ENCODE measurements at places on chromosomes 3 and 15.

DNA sequence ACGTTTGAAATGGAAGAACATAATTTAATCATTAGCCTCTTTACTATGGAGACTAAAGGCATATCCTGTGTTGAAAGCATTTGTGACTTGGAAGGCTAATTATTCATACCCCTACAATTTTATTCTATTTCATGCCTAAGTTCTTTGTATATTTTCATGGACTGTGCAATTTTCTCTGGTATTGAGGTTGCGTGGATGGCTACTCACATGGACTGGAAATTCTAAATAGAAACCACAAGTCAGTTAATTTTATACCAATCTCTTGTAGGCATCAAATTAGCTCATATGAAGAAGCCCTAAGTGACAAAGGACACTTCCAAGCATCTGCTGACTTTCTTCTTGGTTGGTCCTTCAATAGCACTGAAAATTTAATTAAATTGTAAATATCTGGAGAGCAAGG lies 1353.5 kb downstream of the ROBO1 start:
- DNase-seq, result no peak

DNA sequence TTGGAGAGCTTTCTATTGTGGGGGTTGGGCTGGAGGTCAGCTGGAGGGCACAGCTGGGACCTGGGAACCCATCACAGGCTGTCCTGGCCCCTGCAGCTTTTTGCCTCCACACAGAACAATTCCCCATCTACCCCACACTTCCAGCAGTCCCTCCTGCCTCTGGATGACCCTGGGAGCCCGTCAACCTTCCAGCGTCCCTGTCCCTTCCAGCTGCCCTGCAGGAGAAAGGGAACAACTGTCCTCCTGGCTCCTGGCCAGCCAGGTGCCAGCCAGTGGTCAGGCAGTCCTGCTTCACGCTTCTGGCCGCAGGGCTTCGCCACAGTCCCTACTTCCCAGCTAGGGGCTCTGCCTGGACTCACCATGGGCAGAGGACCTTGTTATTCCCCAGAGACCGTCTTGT lies 27.2 kb downstream of the LINGO1 start:
- no peak for DNase-seq

DNA sequence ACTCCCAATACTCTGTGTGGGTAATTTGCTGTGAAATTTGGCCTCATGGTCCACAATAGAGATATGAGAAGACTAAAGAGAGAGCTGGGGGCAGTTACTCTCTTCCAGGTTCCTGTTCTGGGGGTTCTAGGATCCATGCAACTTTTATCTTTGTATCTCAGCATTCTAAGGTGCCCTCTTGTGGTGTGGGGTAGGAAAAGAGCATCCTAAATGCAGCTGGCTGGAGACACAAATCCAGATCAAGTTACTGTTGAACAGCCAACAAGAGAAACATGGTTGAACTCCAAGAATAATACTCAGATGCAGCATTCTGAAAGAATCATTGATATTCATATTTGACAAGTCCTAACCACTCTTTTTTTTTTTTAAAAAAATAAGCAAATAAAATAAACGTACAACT lies 238.2 kb downstream of the GREM1 start:
- no peak for DNase-seq

DNA sequence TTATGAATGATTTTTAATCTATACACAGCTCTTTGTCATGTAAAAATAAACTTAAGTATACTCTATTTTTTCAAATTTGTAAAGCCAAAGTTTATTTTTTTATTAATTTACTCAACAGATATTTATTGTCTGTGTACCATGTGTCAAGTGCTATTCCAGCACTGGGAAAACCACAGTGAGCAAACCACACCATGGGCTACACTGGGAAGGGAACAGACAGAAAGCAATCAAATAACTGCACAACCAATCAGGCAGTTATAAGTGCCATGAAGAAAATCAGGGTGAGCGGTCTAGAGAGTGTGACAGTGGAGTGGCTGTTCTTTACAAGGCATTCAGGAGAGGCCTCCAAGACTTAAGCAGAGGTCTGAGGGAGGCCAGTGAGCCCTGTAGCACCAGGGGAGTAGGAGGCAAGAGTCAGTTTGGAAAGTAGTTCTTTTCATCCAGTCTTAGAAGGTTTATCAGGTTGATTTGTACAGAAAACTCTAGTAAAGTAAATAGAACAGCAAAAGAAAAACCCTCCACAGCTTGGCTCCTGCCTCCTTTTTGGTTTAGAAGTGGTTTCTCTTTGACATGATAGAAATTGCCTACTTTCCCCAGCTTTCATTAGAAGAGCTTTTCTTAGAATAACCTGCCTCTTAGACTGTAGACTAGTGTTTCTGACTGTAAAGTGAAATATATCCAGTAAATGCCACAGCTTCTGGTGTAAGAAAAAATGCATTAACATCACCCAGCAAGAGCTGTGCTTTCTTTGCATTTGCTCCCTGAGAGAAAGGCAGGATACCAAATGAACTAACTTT lies 13.7 kb downstream of the EIF2AK4 start:
- no peak for DNase-seq

- DNase-seq, result no peak
These were observed 46.1 kb downstream of the PIK3R4 start for GRCh38 chr3:130700541-130700940.

- DNase-seq, result no peak
These were observed 133.4 kb upstream of the BHLHE40 start for GRCh38 chr3:4845882-4846281.

DNA sequence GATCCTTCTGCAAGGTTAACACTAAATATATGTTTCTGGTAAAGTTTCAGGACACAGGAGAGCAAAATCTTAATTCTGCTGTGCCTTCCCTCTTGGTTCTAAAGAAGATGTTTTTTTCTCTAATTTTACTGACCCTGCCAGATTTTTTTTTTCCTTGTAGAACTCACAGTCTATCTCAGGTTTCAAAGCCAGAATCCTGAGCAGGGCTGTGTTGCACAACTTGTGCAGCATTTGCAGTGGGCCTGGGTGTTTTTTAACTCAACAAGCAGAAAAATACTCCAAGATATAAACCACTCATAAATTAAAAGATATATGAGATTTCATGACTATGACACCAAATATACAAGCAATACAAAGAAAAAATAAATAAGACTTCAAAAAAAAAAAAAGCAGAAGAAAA lies 40.2 kb upstream of the ARF4 start:
- no peak for DNase-seq

DNA sequence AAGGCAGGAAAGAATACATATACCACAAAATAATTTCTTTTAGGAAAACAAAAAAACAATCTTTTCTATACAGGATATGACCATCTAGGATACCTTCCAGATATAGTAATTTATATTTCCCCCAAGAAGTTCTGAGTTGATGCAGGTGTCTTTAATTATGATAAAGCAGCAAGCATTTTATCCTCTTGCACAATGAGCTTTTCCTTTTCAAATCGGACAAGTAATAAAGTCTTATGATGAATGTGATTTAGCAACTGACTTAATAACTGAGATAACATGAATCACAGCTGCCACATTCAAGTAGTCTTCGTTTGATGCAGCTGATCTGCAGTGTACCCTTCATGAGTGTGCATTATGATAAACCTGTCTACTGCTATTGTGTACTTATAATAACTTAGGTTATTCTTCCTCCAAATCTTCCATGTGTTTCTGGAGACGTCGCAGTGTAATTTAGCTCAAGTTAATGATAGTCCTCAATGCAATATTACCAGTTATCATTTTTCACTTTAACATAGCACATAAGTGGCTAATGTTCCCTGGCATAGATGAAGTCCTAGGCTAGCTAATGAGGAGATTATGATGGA lies 260.3 kb upstream of the MRPL3 start:
- no peak for DNase-seq

DNA sequence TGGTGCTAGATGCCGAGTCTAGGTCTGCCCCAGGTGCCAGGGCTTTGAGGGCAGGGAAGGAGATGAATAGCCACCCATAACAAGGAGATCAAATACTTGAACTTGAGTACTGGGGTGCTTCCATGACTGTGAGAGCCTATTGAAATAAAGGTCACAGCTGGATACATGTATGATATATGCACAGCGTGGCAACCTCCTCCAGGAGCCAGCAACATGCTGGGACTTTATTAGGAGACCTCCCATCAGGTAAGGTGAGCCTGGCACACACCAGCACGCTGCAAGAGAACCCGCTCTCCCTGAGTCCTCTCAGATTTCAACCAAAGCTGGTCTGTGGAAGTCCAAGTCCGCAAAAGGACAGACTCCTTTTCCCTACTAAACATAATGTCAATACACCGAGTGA lies 10.5 kb upstream of the HES1 start:
- DNase-seq, result no peak

- DNase-seq, result no peak
These were observed 157.4 kb downstream of the SHOX2 start for GRCh38 chr3:157948605-157949383.

GRCh38 chr15:73763931-73764330 lies 10.8 kb upstream of the INSYN1 start:
- DNase-seq, result no peak

DNA sequence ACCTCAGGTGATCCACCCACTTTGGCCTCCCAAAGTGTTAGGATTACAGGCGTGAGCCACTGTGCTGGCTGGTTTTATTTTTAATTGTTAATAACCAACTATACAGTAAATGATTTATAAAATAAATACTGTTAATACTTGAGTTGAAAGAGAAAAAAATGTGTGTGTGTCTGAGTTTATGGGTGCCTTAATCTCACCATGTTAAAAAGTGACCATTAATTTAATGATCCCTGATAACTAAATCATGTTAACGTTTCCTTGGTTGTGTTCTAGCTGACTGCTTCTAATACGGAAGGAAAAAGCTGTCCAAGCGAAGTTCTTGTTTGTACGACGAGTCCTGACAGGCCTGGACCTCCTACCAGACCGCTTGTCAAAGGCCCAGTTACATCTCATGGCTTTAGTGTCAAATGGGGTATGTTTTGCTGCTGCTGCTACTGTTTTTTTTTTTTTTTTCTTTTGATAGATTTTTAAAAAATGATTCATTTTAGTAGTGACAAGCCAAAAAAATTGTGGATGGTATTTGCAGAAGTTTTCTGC lies 113.5 kb downstream of the GHSR start:
- DNase-seq, result no peak

GRCh38 chr3:39126532-39127071 lies 19.1 kb downstream of the TTC21A start:
- peak; percentile 10 for DNase-seq

GRCh38 chr3:10330319-10330718 lies 9.4 kb upstream of the SEC13 start:
- DNase-seq, result no peak

GRCh38 chr3:171388527-171388926 lies 71.7 kb downstream of the TNIK start:
- no peak for DNase-seq

GRCh38 chr3:161051856-161052255 lies 53.3 kb downstream of the B3GALNT1 start:
- no peak for DNase-seq

DNA sequence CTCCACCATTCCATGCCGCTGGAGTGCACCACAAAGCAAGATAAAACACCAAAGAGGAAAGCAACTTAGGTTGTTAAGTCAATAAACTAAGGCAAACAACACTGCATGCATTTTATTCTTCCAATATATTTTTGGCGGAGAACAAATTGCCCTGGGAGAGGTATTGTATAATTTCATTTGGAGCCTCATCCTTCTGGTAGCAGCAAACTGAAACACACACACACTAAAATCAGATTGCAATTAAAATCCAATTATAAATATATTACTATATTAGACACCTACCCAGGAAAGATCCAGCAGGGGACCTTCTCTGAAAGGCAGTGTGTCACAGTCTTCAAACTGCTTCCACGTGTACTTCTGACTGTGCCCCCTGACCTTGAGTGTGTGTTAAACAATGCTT lies 102.3 kb downstream of the RORA start:
- no peak for DNase-seq

DNA sequence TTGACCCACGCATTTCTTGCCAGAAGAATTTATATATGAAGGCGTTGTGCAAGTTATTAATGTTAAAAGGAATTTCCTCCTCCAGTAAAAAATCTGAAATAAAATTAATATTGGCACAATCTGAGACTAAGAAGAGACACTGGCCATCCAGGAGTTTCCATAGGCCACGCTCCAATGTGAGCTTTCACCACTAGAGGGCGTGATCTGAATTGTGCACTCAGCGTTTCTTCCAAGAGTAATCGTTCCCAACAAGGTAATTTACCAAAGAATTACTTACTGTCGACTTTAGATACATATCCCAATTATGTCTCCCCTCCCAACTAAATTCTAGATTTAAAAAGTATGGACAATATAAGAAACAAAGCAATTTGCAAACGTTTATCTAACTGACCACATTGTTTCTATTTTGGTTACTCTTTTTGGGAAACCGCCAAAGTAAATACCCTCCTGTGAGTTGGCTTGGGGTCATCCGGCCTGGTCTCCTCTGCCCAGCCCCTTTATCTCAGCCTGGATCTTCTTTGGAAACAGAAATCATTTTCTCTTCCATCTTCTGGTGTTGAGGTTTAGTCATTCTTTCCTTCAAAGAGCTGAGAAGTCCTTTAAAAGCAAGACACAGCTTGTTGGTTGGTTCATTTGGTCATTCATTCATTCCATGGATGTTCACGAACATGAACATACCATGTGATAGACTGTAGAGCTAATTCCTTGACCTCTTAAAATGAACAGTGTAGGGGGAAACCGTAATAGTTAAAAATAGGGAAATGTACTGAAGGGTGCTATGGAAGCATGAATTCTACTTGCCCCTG lies 26.2 kb downstream of the POLR2M start:
- peak; percentile 35 for DNase-seq

DNA sequence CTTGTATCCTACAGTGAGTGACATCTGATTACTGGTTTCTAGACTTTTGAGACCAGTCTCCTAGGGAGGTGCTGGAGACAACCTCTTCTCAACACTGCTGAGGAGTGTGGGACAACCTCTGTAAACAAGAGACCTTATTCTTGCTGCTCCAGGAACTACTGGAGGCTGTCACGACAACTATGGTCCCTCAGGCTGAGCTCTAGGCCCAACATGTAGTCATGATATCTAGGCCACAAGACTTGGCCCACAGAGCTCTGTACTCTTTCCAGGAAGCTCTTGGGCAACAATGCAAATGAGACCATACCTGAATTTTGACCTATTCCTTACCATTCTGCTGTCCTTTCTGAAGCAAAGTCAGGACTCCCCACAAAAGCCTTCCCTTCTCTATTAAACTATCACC lies 24.3 kb upstream of the HEG1 start:
- no peak for DNase-seq

GRCh38 chr15:96171853-96172296 lies 158.6 kb upstream of the NR2F2 start:
- no peak for DNase-seq

- DNase-seq, result no peak
These were observed 61.3 kb downstream of the PRTG start for GRCh38 chr15:55681631-55682030.

Measured in T1000 (cell line).